ENCODE measurements at places on chromosomes 2 and 18. TPM values are rescaled to one million over a fixed set of nuclear protein-coding genes. Genes with fewer than 3 reads are reported as not detected.
A peak's percentile ranks its signal among the peaks of the same experiment; 100 is the strongest.

Gene KIF3C
- 5.4 TPM for total RNA-seq

Gene RETREG2
- total RNA-seq, result 45.8 TPM

Gene IL36G
- not detected for total RNA-seq

Gene VRK2
- total RNA-seq, result 39.1 TPM

Gene HOXD9
- total RNA-seq, result 1.8 TPM

Gene GULP1
- total RNA-seq, result 135 TPM

Gene SDC1
- 117 TPM for total RNA-seq

Gene SPP2
- not detected for total RNA-seq

Gene SPAG16
- total RNA-seq, result 32.0 TPM

- H3K4me3 ChIP-seq, result no peak overlapping the region
- H3K36me3 ChIP-seq, result no peaks in the 10 kb centered on the region
- no peaks in the 10 kb centered on the region for H3K27me3 ChIP-seq
Measured at GRCh38 chr2:120722246-120722567, 13.5 kb upstream of the GLI2 start.

GRCh38 chr2:232146294-232146693, 184.8 kb downstream of the DIS3L2 start:
- H3K4me3 ChIP-seq, result no peak overlapping the region
- no peak for DNase-seq

- peaks cover 28% of the 10 kb centered on the region for H3K4me1 ChIP-seq
- no peaks in the 10 kb centered on the region for H3K27me3 ChIP-seq
- no peak overlapping the region for H3K4me3 ChIP-seq
- DNase-seq, result no peak
Measured at GRCh38 chr2:10444463-10444862, 3.7 kb downstream of the ODC1 start.

DNA sequence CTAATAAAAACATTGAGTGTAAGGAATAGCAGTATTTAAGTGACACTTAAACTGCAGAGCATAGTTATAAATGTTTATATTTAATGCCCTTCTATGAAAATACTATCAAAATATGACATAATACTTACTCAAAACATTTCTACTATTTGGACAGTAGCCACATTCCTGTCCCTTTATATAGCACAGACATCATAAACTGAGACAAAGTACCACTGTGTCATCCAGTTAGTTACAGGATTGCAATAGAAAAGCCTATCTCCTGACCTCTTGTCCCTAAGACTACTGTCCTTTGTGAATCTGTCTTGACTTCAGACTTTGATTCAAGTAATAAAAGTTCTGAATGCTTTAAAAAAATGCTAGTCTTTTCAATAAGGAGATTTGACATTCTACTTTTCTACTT, 1528.5 kb upstream of the NXPH2 start:
- H3K27me3 ChIP-seq, result no peaks in the 10 kb centered on the region
- H3K27ac ChIP-seq, result no peak overlapping the region
- H3K4me3 ChIP-seq, result no peak overlapping the region

DNA sequence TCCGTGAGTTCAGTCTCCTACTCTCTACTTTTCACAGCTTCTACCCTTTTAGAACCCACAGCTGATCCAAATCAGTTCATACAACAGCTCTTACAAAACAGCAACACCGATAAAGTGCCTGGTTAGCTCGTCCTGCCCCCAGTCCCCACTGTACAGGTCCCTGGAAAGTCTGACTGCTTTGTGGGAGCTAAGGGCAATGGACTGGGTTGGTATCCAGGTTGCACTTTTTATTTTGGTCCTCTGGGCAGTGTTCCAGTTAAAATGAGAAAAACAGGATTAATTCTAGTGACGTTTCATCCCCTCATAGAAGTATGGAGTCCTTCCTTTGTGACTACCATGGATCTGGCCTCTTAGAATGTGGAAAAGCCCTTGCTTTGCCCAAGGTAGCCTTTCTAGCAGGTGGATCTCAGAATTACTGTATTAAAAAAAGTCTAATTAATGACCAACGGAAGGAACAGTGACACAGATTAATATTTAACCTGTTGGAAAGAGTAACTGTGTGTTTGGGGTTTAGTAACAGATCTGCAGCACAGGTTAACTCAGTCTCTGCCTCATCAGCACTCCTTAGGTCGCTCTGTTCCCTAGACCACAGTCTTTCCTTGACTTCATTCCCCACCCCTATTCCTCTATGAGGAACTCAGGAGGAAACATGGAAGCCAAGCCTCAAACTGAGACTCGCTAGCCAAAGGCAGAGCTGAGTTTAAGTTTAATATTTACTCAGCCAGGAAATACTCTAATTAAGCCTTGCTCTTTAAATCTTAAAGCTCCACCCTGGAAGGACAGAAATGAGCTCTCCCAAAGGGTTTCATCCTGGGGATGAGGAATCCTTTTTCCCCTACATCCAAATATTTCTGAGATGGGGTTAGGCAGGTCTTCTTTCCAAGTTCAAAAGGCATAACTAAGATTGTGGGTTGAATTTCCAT, 52.8 kb upstream of the ITGA6 start:
- 0 out of 2 replicates have a peak, but pooled peaks cover 5% of the 10 kb centered on the region for H3K4me1 ChIP-seq
- H3K4me3 ChIP-seq, result no peak overlapping the region
- no peaks in the 10 kb centered on the region for H3K27me3 ChIP-seq
- no peak for DNase-seq
- no peak overlapping the region for H3K27ac ChIP-seq

- H3K27ac ChIP-seq, result no peak overlapping the region
- no peaks in the 10 kb centered on the region for H3K27me3 ChIP-seq
Measured at GRCh38 chr2:157348291-157348921, 22.8 kb upstream of the ERMN start.

GRCh38 chr2:122193622-122194021, 438.2 kb downstream of the TSN start:
- no peak overlapping the region for H3K4me3 ChIP-seq
- H3K27ac ChIP-seq, result no peak overlapping the region
- H3K27me3 ChIP-seq, result no peaks in the 10 kb centered on the region
- DNase-seq, result no peak
- H3K36me3 ChIP-seq, result no peaks in the 10 kb centered on the region

- no peaks in the 10 kb centered on the region for H3K27me3 ChIP-seq
- no peaks in the 10 kb centered on the region for H3K36me3 ChIP-seq
- H3K4me3 ChIP-seq, result no peak overlapping the region
- no peak for DNase-seq
- peaks cover 17% of the 10 kb centered on the region for H3K4me1 ChIP-seq
Measured at GRCh38 chr2:162256591-162256991, 13.3 kb upstream of the FAP start.

DNA sequence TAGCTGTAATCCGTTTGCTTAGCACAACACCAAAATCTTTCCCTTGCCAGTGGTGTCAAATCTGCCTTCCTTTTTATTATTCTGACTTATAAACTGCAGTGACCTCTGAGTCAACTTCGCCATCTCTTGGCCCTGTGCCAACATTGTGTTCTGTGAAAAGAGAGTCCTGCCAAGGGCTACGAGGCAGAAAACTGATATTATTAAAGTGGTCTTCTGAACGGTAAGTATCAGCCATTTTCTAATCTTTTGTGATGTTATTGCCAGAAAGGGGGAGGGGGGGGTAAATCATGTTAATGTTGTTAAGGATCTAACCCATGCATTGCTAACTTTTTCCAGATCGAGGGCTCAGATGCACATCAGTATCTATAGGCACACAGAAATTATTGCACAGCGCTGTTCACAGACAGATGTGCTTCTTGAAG, 121.5 kb upstream of the LTBP1 start:
- H3K4me3 ChIP-seq, result no peak overlapping the region
- H3K27me3 ChIP-seq, result no peaks in the 10 kb centered on the region
- H3K4me1 ChIP-seq, result peaks cover 44% of the 10 kb centered on the region
- DNase-seq, result peak; percentile 72
- H3K36me3 ChIP-seq, result no peaks in the 10 kb centered on the region

DNA sequence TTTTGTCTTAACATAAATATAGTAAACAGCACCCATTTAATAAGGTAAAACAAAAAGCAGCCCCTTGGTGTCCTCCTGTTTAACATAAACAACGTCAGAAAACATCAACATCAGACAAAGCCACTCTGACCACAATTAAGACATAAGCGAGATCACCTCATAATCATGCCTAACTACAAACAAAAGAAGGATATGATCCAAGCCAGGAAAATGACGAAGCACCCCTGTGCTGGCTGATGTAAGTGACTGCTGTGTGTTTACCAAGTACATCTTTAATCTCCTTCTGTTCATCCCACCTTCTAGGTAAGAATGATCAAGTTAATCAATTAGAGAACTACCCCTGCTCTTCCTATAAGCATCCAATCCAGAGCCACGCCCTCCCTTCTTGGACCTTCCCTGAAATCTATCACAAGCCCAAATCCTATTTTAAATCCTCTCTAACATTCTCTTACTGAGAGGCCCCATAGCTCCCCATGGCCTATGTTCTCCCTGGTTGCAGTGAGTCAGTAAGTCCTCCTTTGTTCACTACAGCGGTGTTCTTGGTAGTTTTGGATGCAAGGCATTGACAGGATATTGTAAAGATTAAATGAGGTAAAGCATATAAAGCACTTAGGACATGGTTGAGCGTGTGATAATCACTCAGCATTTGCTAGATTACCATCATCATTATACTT, 424.2 kb downstream of the TSN start:
- no peaks in the 10 kb centered on the region for H3K36me3 ChIP-seq
- no peak for DNase-seq
- H3K27me3 ChIP-seq, result 0 out of 2 replicates have a peak, but pooled peaks cover 2% of the 10 kb centered on the region

DNA sequence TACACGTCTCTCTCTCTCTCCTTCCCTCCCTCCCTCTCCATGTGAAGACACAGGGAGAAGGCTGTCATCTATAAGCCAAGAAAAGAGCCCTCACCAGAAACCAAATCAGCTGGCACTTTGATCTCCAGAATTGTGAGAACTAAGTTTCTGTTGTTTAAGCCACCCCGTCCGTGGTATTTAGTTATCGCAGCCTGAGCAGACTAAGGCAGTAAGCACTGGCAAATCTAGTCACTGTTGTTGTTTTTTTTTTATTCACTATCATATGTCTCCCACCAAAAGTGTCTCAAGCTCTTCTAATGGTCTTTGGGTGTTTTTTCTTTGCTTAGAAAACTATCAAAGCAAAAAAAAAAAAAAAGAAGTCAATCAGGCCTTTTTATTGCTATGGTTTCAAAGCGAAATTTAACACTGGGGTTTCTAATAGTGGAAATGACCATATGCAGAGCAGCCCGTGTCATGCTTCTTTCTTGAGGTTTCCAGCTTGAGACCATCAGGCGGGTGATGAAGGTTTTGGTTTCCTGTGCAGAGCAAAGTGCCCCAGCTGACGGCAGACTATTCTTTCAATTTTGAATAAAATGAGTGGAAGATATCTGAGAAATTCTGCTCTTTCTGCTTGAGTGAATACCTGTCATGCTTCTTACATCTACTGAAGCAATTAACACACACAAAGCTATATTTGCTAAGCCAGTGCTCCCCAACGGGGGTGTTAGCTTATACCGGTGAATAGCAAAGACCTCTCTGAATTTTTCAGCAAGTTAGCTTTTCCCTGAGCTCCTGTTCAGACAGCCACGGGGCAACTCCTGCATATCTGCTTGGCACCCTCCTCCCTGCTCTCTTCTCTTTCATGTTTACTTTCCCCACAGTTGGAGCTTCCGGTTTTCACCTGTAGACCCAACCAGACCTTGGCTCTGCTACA, 394.1 kb upstream of the ATP5MC3 start:
- H3K4me1 ChIP-seq, result no peaks in the 10 kb centered on the region
- H3K4me3 ChIP-seq, result no peak overlapping the region
- H3K27ac ChIP-seq, result no peak overlapping the region
- no peaks in the 10 kb centered on the region for H3K36me3 ChIP-seq
- no peak for DNase-seq

DNA sequence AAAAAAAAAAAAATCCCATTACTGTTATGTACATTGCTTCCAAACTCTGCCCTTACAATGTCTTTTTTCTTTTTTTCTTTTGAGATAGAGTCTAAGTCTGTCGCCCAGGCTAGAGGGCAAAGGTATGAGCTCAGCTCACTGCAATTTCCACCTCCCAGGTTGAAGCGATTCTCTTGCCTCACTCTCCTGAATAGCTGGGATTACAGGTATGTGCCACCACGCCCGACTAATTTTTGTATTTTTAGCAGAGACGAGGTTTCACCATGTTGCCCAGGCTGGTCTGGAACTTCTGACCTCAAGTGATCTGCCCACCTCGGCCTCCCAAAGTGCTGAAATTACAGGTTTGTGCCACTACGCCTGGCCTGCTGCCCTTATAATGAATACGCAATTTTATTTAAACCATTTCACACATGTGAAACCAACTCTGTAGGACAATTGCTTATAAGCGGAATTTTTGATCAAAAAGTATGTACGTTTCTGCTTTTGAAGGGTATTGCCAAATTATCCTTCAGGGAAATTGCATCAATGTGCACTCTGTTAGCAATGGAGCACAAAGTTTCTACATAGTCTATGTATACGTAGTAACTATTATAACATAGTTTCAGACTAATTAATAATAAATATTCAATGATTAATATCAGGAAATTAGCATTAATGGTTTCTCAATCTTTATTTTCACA, 55.7 kb upstream of the ACTR3 start:
- no peak overlapping the region for H3K27ac ChIP-seq
- H3K36me3 ChIP-seq, result no peaks in the 10 kb centered on the region
- H3K4me3 ChIP-seq, result no peak overlapping the region
- peaks cover 8% of the 10 kb centered on the region for H3K4me1 ChIP-seq
- no peak for DNase-seq
